ENCODE measurements at places on chromosomes 5 and 9.

- DNase-seq, result no peak
Observed at GRCh38 chr9:78811622-78812276, 514.8 kb downstream of the PSAT1 start.

DNA sequence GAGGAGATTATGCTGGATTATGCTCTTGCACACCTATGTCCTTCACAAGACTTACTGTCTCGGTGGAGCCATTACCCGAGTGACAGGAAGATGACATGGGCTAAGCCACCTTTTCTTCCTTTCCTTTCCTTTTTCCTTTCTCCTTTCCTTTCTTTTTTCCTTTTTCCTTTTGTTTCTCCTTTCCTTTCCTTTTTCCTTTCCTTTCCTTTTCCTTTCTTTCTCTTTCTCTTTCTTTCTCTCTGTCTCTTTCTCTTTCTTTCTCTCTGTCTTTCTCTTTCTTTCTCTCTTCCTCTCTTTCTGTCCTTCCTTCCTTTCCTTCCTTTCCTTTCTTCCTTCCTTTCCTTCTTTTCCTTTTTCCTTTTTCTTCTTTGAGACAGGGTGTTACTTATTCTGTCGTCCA is 202.5 kb downstream of the ARHGEF28 start:
- no peak for DNase-seq

DNA sequence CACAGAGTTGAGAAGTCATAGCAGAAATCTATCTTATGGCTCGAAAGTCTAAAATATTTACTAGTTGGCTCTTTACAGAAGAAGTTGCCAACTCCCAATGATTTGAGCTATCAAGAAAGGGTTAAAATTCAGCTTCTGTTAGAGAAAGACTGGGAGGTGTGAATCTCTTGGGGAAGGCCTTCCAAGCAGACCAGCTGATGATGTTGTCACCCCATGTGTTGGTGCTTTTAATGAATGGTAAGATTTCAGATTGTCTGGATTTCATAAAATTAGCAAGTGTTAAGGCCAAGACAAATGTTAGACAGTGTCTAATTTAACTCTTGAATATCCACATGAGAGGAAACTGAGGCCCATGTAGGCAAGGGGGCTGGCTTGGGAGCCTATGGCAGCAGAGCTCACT is 63.9 kb downstream of the PPARGC1B start:
- DNase-seq, result no peak

DNA sequence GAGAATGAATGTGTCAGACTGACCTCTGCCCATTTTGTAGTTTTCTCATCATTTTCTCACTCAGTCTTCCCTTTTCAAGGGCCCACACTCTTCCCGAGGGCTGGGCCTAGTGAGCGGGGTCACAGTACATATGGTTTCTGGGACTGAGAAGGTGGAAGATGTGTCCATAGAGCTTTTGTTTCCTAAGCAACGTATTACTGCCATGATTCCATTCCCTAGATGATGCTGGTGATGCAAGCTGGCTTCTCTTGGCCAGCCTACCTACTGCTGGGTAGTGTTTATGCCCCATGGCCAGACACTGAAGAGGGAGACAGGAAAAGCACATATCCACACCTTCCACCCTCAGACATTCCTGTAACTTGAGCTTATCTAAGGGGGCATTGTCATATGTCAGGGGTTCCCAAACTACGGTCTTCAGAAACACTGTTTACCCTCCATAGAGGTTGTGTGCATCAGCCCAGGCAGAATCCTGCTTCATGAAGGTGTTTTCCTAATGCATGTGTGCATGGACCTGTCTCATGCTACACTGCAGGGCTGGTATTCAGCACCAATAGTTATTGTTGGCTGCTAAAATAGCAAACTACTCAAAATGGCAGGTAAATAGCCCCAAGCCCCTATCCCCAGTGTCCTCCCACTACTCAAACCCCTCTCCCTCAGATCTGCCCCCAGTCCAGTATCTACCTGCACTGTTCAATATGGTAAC is 9.5 kb downstream of the IRF1 start:
- no peak for DNase-seq

- no peak for DNase-seq
Observed at GRCh38 chr5:177310757-177311391, 824 bp downstream of the MXD3 start.

DNA sequence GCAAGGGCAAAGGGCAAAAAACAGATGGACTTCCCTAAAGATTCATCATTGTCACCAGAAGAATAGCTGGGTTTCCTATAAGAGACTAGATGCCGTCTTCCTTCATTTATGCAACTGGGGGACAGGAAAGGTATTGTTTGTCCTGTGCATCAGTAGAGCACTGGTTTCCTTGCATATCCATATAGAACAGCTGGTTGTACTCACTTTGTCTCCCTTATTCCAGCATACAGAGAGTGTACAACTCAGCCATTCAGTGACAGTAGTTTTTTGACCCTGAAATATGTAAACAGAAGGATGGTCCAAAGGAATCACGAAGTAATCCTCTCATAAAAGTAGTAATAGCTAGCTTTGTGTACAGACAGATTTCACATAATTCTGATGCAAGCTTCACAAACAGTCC is 22.5 kb upstream of the MAST4 start:
- DNase-seq, result no peak

- DNase-seq, result no peak
Observed at GRCh38 chr5:160742446-160742845, 109.6 kb downstream of the ATP10B start.

- no peak for DNase-seq
Observed at GRCh38 chr5:67265951-67266350, 69.4 kb upstream of the CD180 start.

GRCh38 chr9:113708821-113709713 is 167.0 kb upstream of the ZNF618 start:
- DNase-seq, result no peak

DNA sequence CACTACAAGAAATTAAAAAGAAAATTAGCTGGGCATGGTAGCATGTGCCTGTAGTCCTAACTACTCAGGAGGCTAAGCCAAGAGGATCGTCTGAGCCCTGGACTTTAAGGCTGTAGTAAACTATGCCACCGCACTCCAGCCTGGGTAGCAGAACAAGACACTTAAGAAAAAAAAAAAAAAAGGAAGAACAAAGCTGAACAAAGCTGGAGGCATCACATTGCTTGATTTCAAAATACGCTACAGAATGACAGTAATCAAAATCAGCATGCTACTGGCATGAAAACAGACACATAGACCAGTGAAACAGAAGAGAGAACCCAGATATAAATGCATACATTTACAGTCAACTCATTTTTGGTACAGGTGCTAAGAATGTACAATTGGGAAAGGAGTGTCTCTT is 14.5 kb upstream of the OTULIN start:
- DNase-seq, result no peak

GRCh38 chr5:28284788-28285187 is 1246.4 kb upstream of the CDH9 start:
- DNase-seq, result no peak

DNA sequence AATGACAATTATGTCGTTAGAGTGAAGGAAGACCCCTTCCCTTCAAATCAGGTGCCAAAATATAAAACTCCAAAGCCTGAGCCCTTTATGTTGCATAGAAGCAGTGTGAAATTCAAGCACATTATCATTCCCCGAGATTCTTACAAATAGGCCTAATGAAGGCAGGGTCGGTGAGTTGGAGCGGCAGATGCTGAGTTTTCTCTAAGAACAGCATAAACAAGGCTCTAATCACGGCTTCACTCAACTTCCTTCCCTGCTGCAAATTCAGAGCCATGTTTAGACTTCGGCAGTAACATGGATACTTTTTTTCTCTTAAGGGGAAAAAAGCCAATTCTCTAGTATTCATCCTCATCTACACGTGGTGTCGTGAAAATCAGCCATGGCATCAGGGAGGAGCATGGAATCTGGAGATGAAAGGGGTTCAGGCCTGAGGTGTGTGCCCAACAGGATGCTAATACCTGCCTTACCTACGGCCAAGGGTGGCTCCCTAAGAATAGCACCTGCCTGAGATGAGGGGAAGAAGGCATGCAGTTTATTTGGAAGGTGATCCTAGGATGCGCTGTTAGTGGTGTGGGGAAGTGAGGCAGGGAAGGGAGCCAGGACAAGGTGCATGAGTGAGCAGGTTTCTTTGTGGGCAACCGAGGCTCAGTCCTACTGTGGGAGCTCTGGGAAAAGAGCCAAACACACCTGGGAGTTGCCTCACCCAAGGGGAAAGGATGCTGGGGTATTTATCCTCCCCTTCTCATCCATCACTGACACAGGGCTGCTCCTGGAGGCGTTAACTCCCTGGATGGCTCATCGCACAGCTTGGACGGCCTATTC is 146.8 kb upstream of the TBC1D2 start:
- DNase-seq, result no peak

DNA sequence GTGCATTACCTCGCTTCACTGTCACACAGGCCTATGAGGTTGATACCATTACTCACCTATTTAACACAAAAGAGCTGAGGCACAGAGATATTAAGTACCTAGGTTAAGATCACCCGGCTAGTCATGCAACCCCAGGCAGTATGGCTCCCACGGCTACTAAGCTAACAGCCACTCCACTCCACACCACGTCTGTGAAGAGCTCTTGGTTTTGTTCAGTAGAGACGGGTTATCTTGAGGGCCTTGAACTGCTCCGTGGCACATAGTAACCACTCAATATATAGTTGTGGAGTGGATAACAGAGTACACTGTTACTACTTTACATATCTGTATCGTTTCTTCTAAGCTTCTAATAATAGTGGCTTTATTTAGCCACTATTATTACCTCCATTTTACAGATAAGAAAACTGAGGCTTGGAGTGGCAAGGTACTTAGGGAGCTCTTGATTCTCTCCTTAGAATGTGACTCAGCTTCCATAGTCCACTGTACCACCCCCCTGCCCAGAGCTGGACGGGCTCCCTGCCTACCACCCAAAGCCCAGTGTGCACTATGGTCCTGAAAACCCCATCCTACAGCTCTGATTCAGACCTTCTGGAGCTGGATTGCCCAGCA is 1.0 kb upstream of the CORO2A start:
- DNase-seq, result no peak

GRCh38 chr5:10875201-10875768 is 114.3 kb upstream of the DAP start:
- DNase-seq, result no peak

DNA sequence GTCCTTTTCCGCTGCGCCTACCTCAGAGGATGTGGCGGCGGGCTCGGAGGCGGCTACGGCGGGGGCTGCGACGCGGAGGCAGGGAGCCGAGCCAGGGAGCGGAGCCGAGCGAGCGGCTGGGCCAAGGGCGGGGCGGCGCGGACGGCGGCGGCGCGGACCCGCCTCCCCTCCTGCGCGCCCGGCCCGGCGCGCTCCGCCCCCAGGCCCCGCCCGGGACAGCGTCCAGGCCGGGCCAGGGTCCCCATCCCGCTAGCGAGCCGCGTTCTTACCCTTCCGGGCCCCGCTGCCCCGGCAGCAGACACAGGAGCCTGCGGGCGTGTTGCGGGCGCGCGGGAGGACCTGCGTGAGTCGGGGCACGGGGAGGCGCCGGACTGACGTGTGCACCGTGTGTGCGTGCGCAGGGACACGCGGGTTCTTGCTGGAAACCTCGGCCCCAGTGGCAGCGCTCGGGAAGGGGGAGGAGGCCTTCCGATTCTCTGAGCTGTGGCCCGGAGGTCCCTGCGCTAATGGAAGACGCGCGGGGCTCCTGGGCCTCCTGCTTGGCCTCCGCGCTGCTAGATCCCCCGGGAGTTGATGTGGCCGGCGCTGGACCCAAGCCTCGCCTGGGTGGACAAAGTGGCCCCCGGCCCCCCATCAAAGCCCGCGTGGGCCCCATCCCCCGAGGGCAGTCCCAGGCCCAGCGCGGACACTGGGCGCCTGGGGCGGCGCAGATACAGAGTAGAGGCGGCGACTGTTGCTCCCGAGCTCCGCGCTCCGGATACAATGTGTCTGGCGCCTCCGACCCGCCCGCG is at the start of gene VDAC1:
TSS of gene VDAC1 (minus strand) at position 350 of the 791 bp plus-strand sequence. CDS start 11,963 bp downstream, outside the sequence.
- DNase-seq, result peak; percentile 91

- no peak for DNase-seq
Observed at GRCh38 chr5:17838469-17838868, 204.2 kb downstream of the TAF11L14 start.

- peak; percentile 42 for DNase-seq
Observed at GRCh38 chr9:34986540-34987047, 3.0 kb upstream of the DNAJB5 start.

DNA sequence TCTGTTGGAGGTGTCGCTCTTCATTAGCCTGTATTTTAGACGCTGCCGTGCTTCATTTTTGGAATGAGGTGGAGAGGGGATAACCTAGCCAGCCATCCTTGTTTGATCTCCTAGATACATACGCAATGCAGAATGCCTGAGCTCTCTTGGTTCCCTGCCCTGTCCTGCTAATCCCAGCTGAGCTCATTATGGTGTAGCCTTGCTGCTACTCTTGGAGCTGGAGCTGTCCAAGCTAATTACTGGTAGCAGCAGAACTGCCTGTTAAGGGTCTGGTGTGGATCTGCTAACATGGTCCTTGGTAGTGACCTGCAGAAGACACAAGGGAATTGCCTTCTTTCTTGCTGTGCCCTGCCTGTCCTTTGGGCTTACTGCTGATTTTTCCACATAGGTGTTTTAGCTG is 207.9 kb downstream of the CNTLN start:
- no peak for DNase-seq

Measured in left hindlimb (tissue), 1 donor.